Activated T-cell treated with anti-CD3 and anti-CD28 coated beads, Interleukin-2, amount 50 U/mL, for 24 hours (primary cell): ENCODE measurements at places on chromosomes 1 and 21.

DNA sequence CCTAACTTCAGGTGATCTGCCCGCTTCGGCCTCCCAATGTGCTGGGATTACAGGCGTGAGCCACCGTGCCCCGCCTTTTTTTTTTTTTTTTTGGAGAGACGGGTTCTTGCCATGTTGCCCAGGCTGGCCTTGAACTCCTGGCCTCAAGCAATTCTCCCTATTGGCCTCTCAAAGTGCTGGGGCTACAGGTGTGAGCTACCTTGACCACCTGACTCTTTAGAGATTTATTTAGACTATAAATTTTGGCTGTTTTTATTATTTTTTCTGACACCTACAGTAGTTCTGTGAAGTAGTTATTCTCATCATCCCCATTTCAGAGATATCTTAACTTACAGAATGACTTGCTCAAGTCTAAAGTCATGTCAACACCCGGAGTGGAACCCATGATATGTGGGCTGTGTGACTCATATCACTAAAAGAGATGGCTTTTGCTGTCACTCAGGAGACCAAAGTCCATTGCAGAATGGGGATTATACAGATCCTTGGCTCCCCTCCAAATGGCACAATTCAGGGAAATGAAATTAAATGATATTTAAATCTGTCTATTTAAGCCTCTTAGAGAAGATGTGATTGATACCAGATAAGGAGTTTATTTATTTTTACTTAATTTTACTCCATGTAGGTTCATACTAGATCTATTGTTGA is 93.2 kb downstream of the CTH start:
- DNase-seq, result no peak

DNA sequence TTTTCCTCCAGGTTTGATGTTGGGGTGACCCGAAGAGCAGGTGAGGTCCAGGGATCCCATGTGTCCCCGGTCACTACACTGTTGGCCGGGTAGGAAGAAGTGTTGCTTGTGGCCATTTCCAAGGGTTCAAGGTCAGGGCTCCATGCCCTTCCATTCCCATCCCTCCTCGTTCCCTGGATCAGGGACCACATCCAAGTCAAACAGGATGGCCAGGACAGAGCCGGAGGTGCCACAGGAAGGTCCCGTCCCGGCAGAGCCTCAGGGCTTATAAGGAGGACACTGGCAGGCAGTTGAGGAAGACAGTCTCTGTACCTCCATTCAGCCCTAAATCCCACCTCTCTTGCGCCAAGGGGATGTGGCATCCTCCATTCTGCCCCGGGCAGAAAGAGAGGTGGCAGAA is 22.0 kb upstream of the FAM131C start:
- DNase-seq, result no peak

- DNase-seq, result no peak
Measured at GRCh38 chr1:44485229-44485933, 80.3 kb downstream of the RNF220 start.

GRCh38 chr1:208159555-208160258 is 84.5 kb downstream of the PLXNA2 start:
- DNase-seq, result no peak

DNA sequence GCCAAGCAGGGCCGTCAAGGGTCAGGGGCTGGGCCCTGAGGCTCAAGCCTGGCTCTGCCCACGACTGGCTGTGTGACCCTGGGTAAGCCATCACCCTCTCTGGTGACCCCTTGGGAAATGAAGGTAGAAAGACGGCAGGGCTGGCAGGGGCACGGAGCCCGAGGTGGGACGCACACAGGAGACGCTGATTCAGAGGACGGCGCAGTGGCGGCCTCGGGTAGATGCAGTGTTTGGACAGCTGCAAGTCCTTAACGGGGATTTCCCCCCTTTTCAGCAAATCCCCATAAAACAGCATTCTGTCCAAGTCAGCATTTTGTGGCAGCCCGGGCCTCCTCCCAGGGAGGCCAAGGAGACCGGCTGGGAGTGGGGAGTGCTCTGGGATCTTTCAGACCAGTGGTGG is 16.7 kb downstream of the COL8A2 start:
- DNase-seq, result no peak

GRCh38 chr1:241932845-241933244 is 24.7 kb upstream of the BECN2 start:
- DNase-seq, result no peak

DNA sequence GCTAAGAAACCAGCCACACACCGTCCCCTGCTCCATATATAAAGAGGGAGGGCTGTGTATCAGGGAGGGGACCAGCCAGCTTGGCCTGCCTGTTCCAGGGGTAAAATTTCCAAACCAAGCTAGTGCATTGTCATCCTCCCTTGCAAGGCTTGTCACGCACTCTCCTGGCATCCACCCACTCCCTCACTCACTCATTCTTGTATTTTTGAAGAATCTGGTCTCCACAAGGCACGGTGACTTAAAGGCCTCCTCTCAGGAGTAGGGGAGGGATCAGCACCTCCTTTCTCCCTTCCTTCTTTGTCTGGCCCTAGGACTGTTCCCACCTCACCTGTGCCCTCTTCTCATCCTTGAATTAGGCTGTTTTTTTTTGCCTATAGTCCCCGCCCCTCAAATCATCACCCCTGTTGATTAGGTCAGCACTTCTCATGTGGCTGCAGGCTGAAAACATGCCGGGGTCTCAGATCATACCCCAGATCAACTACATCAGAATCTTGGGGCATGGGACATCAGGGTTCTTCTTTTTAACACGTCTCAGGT is 5.0 kb downstream of the ABCA4 start:
- no peak for DNase-seq

DNA sequence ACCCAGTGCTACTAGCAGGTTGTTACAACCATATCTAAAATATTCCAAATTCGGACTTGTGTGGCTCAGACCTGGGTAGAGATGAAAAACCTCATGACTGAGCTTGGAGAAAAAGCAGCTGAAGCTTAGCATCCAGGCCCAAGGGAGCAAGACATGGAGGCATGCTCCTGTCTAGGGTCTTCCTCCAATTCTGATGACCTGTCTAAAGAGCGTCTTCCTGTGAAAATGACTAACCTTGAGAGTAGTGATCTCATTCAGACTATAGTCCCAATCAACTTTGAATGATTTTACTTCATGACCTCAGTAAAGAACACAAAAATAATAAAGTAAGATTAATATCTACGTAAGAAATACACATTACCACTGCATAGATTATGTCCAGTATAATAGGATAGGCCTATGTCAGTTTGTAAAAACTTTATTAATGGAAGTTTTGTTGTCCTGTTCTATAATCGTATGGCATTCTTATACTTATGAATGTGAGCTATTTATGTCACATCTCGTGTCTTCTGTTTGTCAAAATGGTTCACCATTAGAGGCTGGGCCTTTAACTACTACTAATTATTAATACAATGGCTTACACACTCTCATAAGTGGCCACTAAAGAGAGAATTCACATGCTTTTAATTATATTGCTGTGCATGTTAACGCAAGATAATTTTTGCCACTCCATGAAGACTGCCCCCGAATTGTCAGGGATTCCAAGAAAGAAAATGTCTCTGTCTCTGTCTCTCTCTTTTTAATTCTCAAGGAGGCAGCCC is 201.3 kb downstream of the NCAM2 start:
- no peak for DNase-seq

DNA sequence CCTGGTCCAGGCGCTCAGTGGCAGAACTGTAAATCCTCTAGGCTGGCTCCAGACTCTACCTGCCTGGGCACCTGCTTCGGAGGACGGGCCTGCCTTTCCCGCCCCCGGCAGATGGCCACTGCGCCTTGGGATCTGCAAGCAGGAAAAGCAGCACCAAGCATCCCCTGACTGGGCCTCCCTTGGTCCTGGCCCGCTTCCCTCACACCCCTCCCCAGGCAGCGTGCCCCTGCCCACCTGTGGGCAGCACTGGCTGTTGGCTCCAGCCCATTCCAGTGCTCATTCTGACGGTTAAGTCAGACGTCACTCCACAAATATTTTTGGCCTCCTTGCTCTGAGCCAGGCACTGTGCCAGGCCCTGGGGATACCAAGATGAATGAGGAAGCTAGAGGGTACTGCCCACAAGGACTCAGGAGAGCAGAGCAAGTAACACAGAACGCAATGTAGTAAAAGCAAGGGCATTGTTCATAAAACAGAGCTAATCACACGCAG is 22.0 kb upstream of the BLACAT1 start:
- DNase-seq, result no peak

GRCh38 chr1:173295995-173296394 is 88.9 kb upstream of the TNFSF4 start:
- no peak for DNase-seq

- DNase-seq, result no peak
Measured at GRCh38 chr1:59390307-59390706, 93.4 kb downstream of the FGGY start.

GRCh38 chr1:19258353-19258752 is 6.7 kb downstream of the MRTO4 start:
- no peak for DNase-seq
